Skin of body (tissue), 3 donors: ENCODE measurements at places on chromosomes 1 and 21. TPM values are rescaled to one million over a fixed set of nuclear protein-coding genes. Genes with fewer than 3 reads are reported as not detected.

GRCh38 chr1:116020668-116021272 lies 44.5 kb downstream of the SLC22A15 start:
- DNase-seq, result no peak

GRCh38 chr1:246029616-246030015 lies 477.5 kb downstream of the SMYD3 start:
- no peak for DNase-seq

RGS13 gene
- 0.79 TPM for total RNA-seq

- DNase-seq, result no peak
Observed at GRCh38 chr1:39441797-39442196, 49.6 kb upstream of the BMP8A start.
